Fibroblast of skin of right biceps (primary cell): ENCODE measurements at places on chromosomes 16 and 17.
A peak's percentile ranks its signal among the peaks of the same experiment; 100 is the strongest.

- no peak for DNase-seq
Measured at GRCh38 chr16:17329391-17329790, 141.4 kb downstream of the XYLT1 start.

DNA sequence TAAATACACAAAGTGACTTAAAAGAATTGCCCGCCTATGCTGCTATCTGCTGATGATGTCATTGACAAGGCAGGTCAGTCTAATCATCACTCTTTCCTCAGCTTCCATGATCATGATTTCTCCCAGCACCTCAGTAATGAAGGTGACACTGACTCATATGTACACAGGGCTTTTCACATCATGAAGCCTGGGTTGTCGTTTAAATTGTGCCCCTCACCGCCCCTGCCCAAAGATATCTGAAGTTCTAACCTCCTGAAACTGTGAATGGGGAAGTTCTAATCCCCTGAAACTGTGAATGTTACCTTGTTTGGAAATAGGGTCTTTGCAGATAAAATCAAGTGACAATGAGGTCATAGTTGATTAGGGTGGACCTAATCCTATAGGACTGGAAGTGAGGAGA lies 17.4 kb upstream of the GPRC5C start:
- DNase-seq: no peak

- no peak for DNase-seq
Measured at GRCh38 chr16:87792205-87792565, 26.4 kb upstream of the KLHDC4 start.

DNA sequence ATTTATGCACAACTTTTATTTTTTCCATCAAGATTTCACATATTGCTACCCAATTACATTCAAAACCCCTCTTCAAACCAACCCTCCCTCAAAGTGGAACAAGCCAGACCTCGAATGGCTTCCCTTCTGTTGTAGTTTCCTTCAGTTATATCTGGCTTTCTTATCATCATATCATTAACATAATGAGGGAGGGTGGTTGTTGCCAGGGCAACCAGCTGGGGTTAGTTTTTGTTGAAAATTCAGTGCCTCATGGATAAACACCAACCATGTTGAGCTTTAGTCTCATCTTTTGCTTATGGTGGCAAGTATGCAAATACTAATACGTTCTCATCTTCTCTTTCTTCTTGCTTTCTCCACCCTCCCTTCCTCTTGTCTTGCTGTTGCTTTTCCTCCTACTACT lies 359.7 kb downstream of the CDH11 start:
- no peak for DNase-seq

- DNase-seq: peak; percentile 63
Measured at GRCh38 chr17:50043290-50044148, 12.4 kb upstream of the ITGA3 start.

DNA sequence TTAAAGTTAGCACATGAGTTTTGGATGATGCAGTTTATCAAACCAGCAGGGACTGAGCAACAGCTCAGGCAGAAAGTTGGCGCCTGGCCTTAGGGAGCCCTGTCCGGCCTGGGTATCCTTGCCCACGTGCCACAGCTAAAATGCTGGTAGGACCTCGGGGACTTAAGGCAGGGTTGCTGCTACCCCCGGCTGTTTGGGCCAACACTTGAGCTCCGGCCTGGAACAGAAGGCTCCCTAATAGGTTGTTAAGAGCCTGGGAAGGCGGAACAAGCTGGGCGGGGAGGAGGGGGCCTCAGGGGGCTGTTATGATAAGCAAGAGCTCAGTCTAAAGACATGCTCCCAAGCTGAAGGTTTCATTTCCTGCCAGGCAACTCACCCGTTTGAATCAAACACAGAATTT lies 39.7 kb downstream of the CUEDC1 start:
- DNase-seq: no peak

DNA sequence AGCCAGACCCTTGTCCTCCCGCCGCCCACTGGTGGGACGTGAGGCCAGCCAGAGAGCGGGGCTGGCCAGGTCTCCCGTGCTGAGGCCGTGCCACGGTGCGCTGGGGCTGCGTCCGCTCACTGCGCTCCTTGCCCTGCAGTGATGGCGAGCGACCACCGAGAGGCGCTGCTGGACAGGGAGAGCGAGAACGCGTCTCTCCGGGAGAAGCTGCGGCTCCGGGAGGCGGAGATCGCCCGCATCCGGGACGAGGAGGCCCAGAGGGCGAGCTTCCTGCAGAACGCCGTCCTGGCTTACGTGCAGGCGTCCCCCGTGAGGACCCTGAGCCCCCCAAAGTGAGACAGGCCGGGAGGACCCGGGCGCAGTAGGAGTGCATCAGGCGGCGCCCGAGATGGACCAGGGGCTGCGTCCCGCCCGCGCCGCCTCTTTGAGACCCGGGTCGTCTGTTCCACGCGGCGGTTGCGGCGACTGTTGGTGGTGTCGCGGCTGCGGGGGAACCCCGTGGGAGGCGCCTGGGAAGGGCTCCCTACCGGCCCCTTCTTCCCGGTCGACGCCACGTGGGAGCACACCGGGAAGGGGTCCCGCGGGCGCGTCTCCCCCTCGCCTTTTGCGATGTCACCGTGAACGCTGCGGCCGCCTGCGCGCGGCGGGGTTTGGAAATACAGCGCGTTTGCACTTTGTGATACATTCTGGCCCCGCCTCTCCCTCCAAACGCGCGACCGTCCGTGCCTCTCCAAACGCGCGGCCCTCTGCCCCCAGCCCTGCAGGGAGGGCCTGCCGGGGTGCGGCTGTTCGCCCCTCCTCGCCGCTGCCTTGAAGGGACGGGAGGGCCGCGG lies 792 bp upstream of the RAC3 start:
- peak; percentile 74 for DNase-seq

DNA sequence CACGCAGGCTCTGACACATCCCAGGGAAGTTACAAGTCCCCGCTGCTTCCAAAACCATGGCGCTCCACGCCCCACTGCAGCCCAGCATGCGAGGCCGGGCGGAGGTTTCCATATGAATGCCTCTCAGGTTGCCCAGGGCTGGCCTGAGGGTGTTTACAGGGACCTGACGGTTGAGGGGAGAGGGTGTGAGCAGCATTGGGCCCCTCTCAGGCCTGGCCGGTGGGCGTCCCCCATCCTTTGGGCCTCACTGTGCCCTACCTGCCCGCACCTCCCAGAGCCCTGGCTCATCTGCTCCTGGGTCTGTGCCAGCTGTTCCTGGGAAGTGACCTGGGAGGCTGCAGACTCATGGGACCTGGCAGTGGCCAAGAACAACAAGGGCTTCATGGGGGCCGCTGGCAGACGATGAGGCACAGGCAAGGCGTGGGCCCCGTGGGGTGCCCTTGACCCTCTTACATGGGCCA lies 173.5 kb downstream of the C16orf95 start:
- no peak for DNase-seq

- no peak for DNase-seq
Measured at GRCh38 chr17:72786209-72786608, 306.3 kb downstream of the SLC39A11 start.

- no peak for DNase-seq
Measured at GRCh38 chr17:7651097-7651664, 455 bp downstream of the ATP1B2 start.

DNA sequence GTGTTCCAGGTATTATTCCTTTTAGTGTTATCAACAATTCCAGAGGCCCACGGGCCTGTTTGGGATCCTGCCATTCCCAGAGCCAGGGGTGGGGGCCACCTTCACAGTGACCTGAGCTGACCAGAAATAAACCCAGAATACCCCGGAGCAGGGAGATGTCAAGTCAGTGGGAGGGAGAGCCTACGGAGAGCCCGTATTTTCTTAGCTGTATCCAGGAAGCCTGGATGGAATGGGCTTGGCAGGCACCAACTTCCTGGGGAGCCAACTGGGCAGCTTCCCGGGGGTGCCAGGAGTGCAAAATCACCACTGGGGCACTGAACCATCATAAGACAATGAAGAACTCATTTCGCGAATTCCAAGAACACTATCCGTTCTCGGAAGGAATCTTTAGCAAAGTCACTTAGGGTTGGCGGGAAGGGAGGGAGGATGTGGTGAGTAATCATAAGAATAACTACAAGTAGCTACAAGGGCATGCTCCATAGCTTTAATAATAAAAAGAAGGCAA lies 13.2 kb upstream of the MRTFB start:
- DNase-seq: peak; percentile 10

- peak; percentile 100 for DNase-seq
Measured at GRCh38 chr17:35808962-35809854, at the start of gene TAF15. Gene TAF15 (plus strand): TSS chr17:35809484. CDS start chr17:35809570, 86 bp downstream.

GRCh38 chr16:55853114-55853513 lies 20.2 kb upstream of the CES1 start:
- peak; percentile 38 for DNase-seq

- DNase-seq: no peak
Measured at GRCh38 chr17:61451538-61452300, 503 bp upstream of the TBX4 start.

DNA sequence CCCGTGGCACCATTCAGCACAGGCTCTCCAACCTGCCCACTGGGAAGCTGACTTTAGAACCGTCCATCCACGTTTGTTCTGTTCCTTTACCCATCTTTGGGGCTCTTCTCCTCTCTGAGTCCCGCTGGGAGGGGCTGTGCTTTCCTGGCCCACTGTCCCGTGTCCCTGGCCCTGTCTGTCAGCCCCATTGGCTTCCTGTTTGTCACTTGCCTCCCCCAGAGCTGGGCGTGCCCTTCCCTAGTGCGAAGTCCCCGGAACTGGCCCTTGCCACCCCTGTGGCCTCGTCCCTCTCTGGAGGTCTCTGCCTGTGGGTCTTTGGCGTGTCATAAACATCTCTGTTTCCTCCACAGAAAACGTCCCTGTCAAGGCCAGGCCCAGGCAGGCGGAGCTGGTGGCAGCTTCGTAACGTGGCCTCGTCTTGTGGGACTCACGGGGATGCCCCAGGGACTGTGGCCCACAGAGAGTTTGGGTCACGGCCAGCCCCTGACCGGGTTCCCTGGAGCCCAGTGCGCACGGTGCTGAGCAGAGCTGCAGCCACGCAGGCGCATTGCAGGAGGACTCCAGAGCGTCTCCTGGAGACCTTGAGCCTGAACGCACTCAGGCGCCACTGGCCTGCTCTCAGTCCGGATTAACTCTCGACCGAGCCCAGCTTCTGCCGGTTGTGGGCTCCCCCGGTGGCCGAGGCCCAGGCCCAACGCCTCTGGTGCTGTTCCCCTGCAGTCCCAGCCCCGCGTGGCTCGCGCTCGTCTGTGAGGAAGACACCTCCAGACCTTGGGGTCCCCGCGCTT lies 7.3 kb downstream of the CHMP6 start:
- DNase-seq: no peak
